ENCODE measurements at places on chromosomes 6 and 20.
A peak's percentile ranks its signal among the peaks of the same experiment; 100 is the strongest.

- no peak for DNase-seq
Observed at GRCh38 chr6:36986704-36987047, 680 bp upstream of the MTCH1 start.

GRCh38 chr20:46853926-46854325, 40.7 kb upstream of the EYA2 start:
- DNase-seq: no peak

- no peak for DNase-seq
Observed at GRCh38 chr6:14274546-14275492, 157.2 kb downstream of the CD83 start.

DNA sequence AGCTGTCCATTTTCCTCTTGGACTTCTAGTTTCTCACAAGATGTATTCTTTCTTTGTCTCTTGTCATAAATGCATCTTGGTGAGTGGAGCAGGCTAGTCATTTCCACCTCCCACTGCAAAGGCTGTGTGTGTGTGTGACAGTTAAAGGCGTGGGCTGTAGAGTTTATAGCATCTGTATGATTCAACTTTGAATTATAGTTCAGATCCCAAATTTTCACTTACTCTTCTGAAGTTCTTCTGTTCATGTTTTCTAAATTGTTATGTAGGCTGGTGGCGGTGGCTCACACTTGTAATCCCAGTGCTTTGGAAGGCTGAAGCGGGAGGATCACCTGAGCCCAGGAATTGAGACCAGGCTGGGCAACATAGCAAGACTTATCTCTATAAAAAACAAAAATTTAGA, 44.7 kb upstream of the GRIK2 start:
- DNase-seq: no peak

- peak; percentile 47 for DNase-seq
Observed at GRCh38 chr6:150334790-150335783, 33.7 kb upstream of the IYD start.

DNA sequence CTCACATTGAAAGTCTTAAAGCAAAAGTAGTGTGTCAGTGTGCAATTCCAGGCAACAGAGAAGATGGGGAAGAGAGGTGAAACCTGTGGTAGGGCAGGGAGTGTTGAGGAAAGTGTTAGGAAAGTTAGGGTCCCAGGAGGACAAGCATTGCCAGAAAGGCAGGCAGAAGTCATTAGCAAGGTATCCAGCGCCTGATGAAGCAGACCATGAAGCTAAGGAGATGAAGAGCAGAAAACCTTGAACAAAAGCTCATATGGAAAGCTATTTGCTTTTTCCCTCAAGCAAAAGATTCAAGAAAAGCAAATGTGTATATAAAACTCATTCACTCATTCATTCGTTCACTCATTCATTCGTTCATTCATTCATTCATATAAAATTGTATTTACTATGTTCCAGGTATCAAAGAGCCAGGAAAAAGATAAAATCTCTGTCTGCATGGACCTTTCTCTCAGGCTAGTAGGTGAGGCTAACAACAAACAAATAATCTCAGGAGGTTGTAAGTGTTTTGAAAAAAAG, 96.5 kb downstream of the ELOVL5 start:
- DNase-seq: no peak

DNA sequence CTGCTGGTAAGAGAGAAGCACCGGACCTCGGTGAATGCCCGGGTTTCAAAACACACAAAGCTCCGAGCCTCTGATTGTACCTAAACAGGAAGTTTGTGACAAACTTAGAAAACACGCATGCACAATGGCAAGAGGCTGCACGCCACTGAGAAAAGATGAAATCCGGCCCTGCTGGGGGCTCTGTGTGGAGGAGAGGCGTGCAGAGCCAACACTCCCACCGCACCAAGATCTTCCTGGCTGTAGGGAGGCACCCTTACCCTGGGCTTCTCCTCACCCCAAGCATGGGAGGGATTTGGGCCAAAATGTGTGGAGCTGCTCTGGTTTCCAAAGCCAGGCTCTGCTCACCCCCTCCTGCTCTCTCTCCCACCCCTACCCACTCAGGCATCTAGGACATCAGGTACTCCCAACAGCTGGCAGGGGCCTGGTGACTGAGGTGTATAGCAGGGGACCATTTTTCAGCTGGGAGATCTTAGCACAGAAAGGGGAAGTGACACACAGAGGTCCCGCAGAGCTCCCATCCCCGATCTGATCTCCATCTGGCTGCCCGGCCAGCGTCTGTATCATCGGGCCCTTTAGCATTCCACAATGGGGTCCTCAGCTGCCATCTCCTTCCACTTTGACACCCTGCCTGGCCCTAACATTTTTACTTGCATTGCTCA, 84.2 kb downstream of the TRERF1 start:
- peak; percentile 51 for DNase-seq

DNA sequence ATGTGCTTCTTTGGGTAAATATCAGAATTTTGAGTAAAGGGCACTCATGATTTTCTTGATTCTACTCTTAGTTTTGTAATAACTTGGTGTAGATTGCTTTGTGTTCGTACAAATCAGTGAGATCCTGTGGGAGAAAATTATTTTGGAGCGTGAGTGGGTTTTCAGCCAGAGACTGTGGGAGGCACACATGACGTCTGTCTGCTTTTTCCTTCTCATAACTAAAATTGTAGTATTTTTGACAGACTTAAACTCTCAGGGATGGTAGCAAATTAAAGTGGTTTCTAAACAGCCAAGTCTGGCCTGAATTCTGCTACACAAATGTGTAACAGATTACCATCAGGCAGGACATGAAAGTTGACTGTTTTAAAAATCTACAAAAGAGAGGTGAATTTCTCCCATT, 222.6 kb downstream of the OTOR start:
- no peak for DNase-seq

DNA sequence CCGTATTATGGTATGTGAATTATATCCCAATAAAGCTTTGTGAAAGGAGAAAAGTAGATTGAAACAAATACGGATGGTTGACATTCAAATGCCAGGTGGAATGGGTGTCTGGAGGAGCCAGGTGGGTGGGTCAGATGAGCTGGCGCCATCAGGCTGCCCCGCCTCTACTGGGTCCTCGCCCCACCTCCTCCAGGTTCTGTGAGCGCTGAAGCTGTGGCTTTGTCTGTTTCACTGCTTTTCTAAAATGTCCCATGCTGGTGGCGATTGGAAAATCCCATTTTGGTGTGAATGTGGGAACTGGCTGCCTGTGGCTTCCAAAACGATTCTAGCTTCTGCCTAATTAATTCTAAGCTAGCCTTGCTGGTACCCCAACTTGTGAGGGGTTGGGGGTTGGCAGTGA, 16.5 kb downstream of the DUSP22 start:
- DNase-seq: no peak

DNA sequence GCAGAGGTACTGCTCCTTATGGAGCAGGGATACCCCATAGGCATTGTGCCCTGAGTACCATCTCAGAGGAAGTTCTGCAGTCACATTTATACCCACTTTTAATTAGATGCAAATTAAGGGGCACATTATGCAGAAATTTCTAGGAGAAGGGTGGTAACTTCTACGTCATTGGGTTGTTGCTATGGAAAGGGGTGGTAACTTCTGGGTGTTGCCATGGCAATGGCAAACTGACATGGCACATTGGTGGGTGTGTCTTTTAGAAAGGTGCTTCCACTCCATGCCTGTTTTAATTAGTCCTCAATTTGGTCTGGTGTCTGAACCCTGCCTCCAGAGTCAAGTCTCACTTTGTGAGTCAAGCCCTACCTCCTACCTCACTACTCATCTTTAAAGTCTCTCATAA, 42.0 kb downstream of the RSPO3 start:
- no peak for DNase-seq

DNA sequence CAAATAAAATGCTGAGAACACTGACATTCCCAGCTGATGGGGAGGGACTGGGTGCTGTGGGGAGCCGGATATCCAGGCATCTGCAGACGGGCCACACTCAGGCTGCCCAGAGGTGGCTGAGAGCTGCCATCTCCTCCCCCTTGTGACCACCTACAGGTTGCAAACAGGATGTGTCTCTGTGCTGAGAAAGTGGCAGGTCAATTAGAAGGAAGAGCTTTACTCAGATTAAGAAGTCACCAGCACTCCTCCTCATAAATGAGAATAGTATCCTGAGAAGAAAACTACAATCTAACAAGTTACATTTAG, 63.0 kb downstream of the HUS1B start:
- no peak for DNase-seq

DNA sequence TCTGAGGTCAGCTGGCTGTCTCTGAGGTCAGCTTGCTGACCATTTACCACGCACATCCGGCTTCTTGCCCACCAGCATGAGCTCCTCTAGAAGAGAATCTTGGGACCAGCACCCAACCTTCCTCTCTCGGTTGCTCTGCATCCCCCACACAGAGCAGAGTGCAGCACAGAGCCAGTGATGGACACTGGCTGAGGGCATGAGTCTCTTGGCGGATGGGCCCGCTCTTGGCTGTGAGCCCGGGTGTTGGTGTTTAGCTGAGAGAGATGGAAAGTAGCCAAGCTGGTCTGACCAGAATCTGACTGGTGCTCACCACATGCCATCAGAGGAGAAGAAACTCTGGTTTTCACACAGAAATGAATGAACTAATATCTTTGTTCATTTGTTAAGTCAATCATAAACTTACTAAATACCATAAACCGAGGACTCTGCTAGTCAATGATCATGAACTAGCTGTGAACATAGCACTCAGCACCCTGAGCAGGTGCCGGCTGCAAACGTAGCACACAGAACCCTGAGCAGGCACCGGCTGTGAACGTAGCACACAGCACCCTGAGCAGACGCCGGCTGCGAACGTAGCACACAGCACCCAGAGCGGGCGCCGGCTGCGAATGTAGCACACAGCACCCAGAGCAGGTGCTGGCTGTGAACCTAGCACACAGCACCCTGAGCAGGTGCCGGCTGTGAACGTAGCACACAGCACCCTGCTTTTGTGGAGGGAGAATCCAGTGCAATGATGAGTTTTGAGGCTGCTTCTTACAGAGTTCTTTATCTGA, 10.4 kb upstream of the THBS2 start:
- DNase-seq: no peak

DNA sequence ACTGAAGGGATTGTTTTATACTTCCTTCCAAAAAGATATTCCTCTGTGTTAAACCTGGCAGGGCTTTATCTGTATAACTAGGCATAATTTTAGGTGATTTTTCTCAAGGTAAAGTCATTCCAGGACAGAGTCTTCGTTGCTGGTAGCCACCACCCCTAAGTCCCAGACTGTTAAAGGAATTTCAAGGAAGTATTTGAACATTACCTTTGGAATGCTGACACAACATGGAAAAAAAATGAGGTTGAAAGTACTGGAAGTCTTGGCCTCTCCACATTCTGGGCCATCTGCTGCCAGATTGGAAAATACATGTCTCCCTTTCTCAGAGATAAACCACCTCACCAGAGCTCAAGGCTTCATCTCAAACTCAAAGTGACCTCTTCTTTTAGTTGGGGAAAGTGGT, 27.0 kb upstream of the ETV7 start:
- DNase-seq: no peak

GRCh38 chr6:154197196-154197860, 158.3 kb downstream of the OPRM1 start:
- no peak for DNase-seq

GRCh38 chr6:108051481-108051880, 23.1 kb downstream of the OSTM1 start:
- no peak for DNase-seq

DNA sequence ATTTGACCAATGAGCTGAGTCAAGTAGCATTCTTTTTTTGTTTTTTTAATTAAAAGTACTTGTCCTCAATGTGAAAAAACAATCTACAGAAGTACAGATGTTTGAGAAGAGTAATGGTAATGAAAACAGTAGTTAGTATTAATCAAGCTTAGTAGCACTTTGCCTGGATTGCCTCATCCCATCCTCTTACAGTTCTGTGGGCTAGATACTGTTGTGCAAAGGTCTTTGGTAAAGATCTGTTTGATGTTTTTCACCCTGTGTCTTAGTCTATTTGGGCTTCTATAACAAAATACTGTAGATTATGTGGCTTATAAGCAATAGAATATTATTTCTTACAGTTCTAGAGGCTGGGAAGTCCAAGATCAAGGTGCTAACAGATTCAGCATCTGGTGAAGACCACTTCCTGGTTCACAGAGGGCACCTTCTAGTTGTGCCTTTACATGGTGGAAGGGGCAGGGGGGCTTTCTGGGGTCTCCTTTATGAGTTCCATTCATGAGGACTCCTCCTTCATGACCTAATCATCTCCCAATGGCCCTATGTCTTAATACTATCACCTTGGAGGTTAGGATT, 84.3 kb downstream of the SHLD1 start:
- DNase-seq: no peak

GRCh38 chr20:48716086-48716485, 111.7 kb downstream of the PREX1 start:
- peak; percentile 53 for DNase-seq

- DNase-seq: no peak
Observed at GRCh38 chr6:42769836-42770235, 12.0 kb upstream of the BICRAL start.

- DNase-seq: no peak
Observed at GRCh38 chr6:168188369-168189199, 109.6 kb upstream of the FRMD1 start.

DNA sequence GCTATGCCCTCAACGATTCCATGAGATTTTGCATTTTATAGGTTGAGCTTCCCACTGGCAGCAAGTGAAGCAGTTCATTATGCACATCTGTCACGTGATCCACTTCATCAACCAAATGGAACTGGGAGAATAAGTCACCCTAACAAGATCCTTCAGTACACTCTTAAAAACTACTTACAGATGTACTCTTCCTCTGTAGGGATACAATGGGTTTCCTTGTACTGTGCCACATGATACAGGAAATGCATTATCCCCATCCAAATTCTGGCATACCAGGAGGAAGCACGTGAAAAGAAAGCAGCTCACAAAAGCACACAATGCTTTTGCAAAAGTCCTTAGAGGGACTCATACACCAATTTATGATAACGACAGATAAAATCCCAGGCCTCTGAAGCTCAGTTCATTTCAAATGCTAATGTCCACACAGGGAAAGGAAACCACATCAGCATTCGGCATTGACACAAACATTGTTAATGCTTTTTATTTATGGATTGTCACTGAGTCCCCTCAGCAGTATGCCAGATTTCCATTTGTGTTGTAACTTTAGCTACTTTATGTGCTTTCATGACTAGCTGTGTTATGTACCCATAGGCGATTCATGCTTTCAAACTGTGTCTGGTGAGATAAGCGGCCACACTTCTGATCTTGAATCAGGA, 58.1 kb upstream of the REV3L start:
- DNase-seq: no peak

DNA sequence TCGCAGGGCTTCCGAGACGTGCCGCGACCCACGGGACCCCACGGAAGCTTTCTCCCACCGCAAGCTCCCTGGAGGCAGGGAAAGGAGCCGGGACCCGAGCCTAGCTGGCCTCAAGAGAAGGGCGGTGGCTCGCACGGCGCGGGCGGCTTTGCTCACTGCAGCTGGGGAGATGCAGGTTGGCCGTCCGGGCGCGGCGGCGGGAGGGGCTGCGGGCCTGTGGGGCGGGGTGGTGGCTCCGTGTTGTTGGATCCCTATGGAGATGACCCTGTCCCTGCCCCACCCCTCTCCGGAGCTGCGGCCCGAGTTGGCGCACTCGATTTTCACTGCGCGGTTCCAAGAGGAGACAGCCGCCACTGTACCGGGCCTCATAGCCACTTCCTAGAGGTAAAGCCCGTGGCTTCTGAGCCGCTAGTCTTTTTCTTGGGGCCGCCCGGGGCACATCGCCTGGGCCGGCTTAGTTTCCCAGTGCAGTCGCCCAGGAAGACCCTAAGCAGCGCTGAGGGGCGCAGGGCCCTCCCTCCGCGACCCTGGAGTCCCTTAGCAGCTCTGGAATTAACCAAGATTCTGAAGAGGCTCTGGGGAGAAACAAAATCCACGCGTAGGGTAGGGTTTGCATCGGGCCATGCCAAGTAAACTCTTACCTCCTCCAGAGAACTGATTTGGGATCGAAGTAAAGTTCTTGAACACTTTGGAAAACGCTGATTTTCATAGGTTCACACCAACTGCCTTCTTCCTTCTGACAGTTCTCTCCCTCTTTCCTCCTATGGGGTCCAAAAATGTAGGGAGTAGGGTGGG, at the start of gene ECT2L:
TSS of gene ECT2L (plus strand) at position 279 of the 795 bp plus-strand sequence. CDS start 17,188 bp downstream, outside the sequence.
- DNase-seq: no peak

Measured in CD4-positive, alpha-beta T cell treated with Interleukin-1 beta for 1 hour (primary cell).